ENCODE measurements at places on chromosomes 13 and 19.

DNA sequence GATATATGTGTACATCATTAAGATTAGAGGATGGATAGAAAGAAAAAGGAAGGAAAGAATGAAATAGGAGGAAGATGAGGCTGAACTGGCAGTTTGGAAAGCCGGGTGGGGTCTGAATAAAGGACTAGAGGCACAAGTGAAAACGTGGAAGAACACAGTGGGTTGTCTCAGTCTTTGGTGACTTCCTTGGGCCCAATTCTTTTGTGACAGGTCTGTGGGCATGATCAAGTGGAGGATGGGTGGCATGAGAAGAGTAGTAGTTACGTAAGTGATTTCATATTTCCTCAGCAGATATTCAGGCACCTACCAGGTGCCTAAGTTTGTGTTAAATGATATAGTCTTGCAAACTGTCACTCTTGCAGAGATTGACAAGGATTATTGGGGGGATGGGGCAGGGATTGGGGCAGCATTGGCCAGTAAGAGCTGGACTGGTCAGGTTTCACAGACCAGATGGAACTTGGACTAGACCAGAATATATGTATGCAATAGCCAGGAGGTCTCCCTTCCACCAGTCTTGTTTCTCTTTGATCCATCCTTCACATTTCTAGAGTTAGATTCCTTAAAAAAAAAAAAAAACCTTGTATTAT is 2.7 kb downstream of the TPP2 start:
- no peak for DNase-seq

GRCh38 chr13:29543230-29544215 is 52.0 kb downstream of the SLC7A1 start:
- no peak for DNase-seq

- DNase-seq = peak; percentile 75
Measured at GRCh38 chr19:4851551-4852290, 15.7 kb downstream of the PLIN3 start.

DNA sequence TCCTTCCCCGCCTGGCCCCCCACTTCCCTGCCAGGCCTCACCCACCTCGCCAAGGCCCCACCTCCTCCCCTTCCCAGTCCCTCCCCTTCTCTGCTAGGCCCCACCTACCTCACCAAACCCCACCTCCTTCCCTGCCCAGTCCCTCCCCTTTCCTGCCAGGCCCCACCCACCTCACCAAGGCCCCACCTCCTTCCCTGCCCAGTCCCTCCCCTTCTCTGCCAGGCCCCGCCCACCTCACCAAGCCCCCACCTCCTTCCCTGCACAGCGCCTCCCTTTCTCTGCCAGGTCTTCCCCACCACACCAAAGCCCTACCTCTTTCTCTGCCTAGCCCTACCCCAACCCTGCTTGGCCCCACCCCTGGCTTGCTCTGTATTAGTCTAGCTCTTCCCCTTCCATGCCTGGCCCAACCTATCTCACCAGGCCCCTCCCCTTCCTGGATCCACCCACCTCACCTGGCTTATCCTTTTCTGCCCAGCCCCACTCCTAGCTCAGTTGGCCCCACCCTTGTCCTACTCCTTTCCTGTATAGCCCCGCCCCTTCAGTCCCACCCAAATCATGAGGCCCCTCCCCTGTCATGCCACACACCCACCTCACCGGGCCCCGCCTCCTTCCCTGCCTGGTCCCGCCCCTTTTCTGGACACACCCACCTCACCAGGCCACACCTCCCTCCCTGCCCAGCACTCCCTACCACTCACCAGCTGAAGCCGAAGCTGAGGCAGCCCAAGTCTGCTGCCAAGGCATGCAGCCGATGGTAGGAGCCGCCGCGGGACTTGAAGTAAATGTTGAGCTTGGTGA is 16.2 kb downstream of the CERS1 start:
- no peak for DNase-seq

DNA sequence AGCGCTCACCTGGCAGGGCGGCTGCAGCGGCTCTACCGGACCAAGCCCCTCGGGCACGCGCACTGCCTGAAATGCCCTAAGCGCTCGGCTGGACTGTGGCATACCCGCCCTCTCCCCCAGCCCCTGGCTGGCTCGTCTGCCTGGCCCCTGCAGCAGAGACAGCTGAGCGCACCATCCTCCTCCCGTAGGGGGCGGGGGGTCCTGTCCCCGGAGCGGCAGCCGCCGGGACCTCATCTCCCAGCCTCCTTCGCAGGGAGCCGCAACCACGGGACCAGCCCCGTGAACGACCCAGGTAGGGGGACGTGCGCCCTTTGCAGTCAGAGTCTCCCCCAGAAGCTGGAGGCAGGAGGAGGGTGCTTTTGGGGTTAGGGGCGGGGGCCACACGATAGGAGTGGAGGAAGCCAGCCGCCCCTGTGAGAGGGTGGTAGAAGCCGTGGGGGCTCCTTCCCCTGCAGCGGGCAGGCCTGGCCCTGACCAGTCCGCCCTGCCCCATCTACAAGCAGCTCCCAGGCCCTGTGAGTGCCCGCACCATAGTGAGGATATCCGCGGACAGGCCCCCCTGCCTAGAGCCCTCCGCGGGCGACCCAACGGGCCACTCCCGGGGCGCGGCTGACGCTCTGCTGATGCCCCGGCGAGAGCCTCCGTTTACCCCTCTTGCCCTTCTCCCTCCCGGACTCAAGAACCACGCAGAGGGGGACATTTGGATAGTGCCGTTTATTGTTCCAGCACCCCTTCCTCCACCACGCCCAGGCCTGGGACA is 34.2 kb downstream of the ZNF787 start:
- no peak for DNase-seq

- no peak for DNase-seq
Measured at GRCh38 chr13:46113596-46113995, 8.8 kb upstream of the CPB2 start.

All from omental fat pad (tissue), 4 donors.